ENCODE measurements at places on chromosomes 16 and 17. TPM values are rescaled to one million over a fixed set of nuclear protein-coding genes. Genes with fewer than 3 reads are reported as not detected.

The KRT24 gene
- not detected for total RNA-seq

The SLC13A2 gene
- total RNA-seq = not detected

GRCh38 chr16:17408296-17408695, 62.5 kb downstream of the XYLT1 start:
- H3K36me3 ChIP-seq = no peaks in the 10 kb centered on the region
- no peaks in the 10 kb centered on the region for H3K27me3 ChIP-seq
- H3K27ac ChIP-seq = no peak overlapping the region
- H3K4me1 ChIP-seq = peaks cover 4% of the 10 kb centered on the region
- H3K4me3 ChIP-seq = no peak overlapping the region
- DNase-seq = no peak

GRCh38 chr17:35345926-35346771, 27.3 kb downstream of the SLFN11 start:
- peak; percentile 87 for DNase-seq
- H3K27ac ChIP-seq = peak overlapping the region; percentile 89
- H3K27me3 ChIP-seq = peaks cover 20% of the 10 kb centered on the region
- H3K4me3 ChIP-seq = peak overlapping the region; percentile 29
- peaks cover 18% of the 10 kb centered on the region for H3K4me1 ChIP-seq

DNA sequence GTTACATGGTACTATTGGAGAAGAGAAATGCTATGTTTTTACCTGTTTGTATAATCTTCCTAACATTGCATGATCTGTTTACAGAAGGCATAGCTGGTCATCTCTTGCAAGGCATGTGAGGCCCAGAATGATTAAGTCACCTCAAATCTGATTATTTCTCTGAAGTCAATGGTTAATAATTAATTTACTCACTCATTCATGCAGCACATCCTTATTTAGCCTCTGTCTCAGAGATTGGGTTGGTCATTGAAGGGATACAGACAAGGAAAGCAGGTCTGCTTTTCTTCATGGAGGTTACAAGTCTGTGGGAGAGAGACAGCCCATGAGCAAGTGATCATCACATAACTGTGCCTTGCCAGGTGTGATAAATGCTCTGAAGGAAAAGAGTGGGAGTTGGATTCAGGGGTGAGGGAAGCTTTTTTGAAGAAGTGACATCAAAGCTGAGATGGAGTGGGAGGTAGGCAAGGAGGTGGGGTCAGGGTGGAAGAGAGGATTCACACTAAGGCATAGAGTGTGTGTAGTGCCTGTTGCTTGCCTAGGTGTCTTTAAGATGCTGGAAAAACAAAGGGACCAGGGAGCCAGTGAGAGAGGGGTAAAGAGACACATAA, 16.3 kb upstream of the RBFOX1 start:
- H3K4me1 ChIP-seq = no peaks in the 10 kb centered on the region
- no peak for DNase-seq
- H3K27ac ChIP-seq = no peak overlapping the region
- no peaks in the 10 kb centered on the region for H3K36me3 ChIP-seq
